IMR-90 (cell line): ENCODE measurements at places on chromosomes 5 and 9. TPM values are rescaled to one million over a fixed set of nuclear protein-coding genes. Genes with fewer than 3 reads are reported as not detected.

The UIMC1 gene
- 23.1 and 27.6 TPM in 2 replicates for total RNA-seq

The CTSV gene
- 0.54 and 0.56 TPM in 2 replicates for total RNA-seq

GRCh38 chr5:173232499-173233346 is 2.3 kb downstream of the NKX2-5 start:
- DNase-seq = no peak
- no peak overlapping the region for H3K27ac ChIP-seq
- no peaks in the 10 kb centered on the region; the same call in 1 of the 2 replicates for H3K4me1 ChIP-seq
- H3K27me3 ChIP-seq = peaks cover 98% of the 10 kb centered on the region
- no peaks in the 10 kb centered on the region for H3K36me3 ChIP-seq

DNA sequence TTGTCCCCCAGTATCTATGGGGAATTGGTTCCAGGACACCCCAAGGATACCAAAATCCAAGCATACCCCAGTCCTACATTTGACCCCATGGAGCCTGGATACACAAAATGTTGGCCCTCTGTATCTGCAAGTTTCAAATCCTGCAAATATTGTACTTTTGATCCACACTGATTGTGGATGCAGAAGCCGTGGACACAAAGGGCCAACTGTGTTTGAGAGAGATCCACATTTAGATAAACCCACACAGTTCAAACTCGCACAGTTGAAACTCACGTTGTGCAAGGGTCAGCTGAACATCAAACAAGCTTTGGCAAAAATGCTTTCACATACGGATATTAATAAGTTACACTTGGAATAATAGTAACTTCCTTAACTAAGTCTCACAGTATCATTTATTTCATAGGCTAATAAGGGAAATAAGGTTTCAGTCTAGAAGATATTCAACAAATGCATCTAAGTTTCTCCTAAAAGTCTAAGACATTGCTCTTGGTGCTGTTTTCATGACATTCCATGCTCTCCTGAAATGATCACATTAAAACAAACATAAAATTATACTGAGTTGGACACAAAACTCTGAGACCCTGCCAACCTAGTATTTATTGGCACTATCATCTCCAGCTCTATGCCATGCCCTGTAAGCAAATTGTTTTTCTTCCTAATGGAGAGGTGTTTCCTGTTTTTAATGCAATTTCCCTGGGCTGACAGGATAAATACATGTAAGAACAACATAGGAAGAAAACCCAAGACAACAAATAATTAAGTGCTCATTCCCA is 32.3 kb downstream of the ACTL7A start:
- no peaks in the 10 kb centered on the region for H3K27me3 ChIP-seq
- H3K4me1 ChIP-seq = no peaks in the 10 kb centered on the region
- peaks cover 41% of the 10 kb centered on the region for H3K36me3 ChIP-seq
- no peak overlapping the region for H3K4me3 ChIP-seq

GRCh38 chr9:84486663-84487062 is 146.1 kb upstream of the SLC28A3 start:
- DNase-seq = no peak
- H3K27me3 ChIP-seq = no peaks in the 10 kb centered on the region
- no peaks in the 10 kb centered on the region for H3K36me3 ChIP-seq
- H3K27ac ChIP-seq = no peak overlapping the region
- H3K4me3 ChIP-seq = no peak overlapping the region
